ENCODE measurements at places on chromosomes 2 and 18.
A peak's percentile ranks its signal among the peaks of the same experiment; 100 is the strongest.

- no peak for DNase-seq
Observed at GRCh38 chr2:151569167-151569566, 159.5 kb downstream of the RIF1 start.

GRCh38 chr2:68351997-68352396 is 13.1 kb upstream of the PLEK start:
- no peak for DNase-seq

- DNase-seq, result peak; percentile 57
Observed at GRCh38 chr2:206158563-206159345, 490 bp downstream of the NDUFS1 start.

GRCh38 chr2:215540658-215541057 is 104.8 kb upstream of the FN1 start:
- no peak for DNase-seq

DNA sequence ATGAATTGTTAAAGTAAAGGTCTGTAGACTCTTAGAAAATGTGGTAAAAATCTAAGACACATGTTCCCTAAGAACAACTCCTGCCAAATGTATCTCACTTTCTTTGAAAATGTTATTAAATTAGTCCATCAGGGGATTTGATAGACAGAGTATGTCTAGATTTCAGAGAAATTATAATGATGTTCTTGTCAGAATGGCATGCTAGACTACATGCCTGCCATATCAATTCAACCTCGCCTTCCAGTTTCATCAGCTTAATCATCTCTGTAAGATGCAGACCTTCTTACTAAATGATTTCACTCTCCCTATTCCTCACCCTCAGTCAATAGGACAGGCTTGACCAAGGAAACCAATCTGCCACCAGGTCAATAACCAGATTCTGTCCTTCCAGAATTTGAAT is 368.4 kb downstream of the TXNL1 start:
- DNase-seq, result no peak

DNA sequence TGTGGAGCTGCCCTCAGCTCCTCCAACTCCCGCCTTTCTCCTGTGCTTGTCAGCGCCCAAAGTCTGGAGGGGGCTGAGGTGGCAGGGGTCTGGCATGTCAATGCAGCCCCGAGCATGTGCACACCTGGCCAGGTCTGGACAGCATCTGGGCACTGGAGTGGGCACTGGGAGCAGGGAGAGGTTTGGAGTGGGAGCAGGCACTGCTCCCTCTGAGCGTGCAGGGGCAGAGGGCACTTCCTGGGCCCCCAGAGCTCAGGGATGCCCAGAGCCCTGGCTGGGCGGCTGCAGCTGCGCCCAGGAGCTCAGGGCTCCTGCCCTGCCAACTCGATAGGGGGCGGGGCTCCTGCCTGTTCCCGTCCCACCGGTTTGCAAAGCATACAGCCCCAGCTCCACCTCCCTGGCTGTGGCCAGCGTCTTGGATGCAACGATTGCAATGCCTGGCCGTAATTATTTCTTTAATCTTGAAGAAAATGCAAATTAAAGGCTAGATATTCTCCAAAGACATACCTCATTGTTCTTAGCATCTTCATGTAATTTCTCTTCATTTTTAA is 57.4 kb upstream of the LDAH start:
- DNase-seq, result no peak

GRCh38 chr2:215746887-215747615 is 266.3 kb downstream of the MREG start:
- no peak for DNase-seq

DNA sequence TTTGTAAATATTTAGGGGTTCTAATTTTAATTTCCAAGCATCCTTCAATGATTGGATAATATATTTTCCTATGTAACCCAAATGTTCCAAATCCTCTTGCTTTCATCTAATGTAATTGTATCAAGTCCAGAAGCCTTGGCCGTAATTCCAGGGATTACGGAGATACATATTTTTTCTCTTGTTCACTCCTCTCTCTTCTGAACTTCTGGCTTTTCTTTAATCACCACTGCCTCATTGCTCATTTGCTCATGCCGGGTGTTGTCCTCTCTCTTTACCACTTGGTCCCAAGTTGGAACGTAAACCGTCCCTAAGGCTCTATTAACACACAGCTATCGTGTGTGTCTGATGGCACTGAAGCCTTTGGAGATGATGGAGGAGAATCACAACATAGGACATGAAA is 188.7 kb upstream of the COL3A1 start:
- peak; percentile 68 for DNase-seq

DNA sequence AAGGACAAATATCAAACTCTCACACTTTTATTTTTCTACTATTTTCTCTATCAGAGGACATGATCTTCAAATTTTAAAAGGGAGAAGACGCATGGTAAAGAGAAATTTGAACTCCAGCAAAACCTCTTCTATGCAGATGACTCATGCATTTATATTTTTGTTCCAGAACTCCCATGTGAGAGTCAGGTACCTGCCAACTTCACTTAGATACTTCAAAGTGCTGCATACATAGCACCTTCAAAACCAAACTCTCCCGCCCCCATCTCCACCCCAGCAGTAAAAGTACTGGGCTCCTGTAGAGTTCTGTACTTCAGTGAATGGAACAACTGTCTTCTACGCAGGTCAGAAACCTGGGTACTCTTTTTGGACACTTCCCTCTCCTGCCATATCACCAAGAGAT is 398.3 kb downstream of the TGIF1 start:
- DNase-seq, result no peak

GRCh38 chr2:6973895-6974545 is 56.8 kb downstream of the RNF144A start:
- DNase-seq, result no peak

GRCh38 chr2:24511894-24512293 is 20.8 kb downstream of the NCOA1 start:
- no peak for DNase-seq

- DNase-seq, result no peak
Observed at GRCh38 chr18:23194997-23195957, 60.0 kb downstream of the CABLES1 start.

DNA sequence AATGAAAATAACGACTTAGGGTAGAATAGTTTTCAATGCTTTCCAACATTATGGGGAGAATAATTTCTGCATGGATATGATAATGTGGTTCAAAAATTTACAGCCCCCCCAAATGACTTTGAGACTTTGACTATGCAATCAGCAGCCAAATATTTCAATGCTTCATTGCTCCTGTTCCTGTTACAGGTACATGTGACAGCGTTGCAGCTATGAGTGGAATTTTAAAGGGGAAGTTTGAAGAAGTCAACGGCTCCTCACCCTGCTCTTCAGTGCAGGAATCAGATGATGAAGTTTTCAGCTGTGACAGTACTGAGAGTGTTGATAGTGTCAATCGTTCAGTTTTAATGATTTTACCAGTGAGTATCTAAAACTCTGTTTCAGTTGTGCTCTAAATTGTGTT is 25.1 kb downstream of the CSRNP3 start:
- no peak for DNase-seq

DNA sequence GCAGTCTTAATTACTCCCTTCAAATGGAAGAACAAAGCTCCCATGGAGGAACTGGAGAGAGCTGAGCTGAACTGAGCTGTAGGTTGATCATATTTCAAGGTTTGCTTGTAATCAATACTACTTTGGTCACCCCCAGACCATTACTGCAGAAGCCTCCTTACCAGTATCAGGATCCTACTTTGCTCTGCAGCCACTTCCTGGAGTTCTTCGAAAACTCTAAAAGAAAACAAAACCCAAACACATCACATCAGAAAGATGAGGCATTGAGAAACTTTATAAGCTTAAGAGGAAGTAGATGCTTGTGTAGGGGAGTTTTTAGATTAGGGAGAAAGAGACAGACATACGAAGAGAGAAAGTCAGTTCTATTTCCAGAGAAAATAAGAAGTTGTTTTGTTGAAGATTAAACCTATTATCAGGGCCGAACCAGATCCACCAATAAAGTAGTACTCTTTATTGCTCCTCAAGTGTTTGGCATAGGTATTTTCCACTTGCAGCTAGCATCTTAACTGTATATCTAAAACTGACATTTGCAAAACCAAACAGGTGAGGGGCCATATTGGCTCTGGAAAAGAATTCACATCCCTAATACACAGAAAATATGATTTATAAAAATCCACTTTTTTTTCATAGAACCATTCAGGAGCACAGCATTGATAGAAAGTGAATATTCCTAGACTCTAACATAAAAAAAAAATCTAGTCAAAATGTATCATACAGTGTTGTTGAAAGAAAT is 166.9 kb upstream of the KLF7 start:
- peak; percentile 46 for DNase-seq

- DNase-seq, result peak; percentile 79
Observed at GRCh38 chr2:159091381-159091780, 122.9 kb downstream of the TANC1 start.

DNA sequence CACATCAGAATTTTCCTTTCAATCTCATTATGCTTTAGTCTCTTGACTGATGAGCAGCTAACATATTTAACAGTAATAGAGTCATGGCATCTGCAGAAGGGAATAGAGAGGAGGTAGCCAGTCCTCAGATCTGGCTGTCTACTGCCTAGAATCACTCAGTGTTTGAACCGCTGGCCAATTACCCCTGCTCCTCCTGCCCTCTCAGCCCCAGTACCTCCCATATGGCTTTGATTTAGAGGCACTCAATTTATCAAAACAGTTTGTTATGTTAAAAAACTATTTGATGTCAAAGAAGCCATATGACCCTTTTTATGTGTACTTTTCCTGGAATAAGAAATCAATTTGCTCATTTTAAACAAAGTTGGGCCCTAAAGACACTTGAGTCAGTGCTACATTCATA is 355.2 kb downstream of the CMPK2 start:
- no peak for DNase-seq

- DNase-seq, result no peak
Observed at GRCh38 chr2:19282305-19282704, 76.1 kb downstream of the OSR1 start.

- no peak for DNase-seq
Observed at GRCh38 chr18:49376046-49376445, 84.4 kb downstream of the DYM start.

- peak; percentile 76 for DNase-seq
Observed at GRCh38 chr2:200461846-200462710, 47.8 kb downstream of the KCTD18 start.

- no peak for DNase-seq
Observed at GRCh38 chr2:142270990-142271389, 140.2 kb upstream of the LRP1B start.

DNA sequence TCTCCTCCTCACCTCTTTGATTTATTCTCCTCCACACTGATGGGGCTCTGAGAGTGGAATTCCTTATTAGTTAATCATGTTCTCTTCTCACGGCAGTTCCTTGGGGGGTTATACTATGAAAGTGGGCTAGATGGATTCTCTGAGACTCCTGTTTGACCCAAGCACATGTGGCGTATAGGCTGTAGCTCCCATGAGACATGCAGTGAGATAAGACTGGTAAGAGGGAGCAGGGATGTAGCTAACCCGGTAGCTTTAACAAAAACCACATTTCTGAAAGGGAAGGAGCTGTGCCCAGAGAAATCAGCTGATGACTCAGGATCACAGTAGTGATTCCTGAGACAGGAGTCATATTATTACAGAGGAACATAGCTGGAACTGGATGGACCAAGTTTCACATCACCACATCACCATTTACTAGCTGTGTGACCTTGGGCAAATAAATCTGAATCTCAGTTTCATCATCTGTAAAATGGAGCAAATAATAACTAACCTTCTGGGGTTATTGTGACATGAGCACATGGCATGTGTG is 82.9 kb downstream of the CRIM1 start:
- DNase-seq, result peak; percentile 94

GRCh38 chr18:76528477-76529432 is 33.7 kb upstream of the ZNF516 start:
- peak; percentile 86 for DNase-seq

- no peak for DNase-seq
Observed at GRCh38 chr2:170680172-170680941, 34.8 kb upstream of the SP5 start.

DNA sequence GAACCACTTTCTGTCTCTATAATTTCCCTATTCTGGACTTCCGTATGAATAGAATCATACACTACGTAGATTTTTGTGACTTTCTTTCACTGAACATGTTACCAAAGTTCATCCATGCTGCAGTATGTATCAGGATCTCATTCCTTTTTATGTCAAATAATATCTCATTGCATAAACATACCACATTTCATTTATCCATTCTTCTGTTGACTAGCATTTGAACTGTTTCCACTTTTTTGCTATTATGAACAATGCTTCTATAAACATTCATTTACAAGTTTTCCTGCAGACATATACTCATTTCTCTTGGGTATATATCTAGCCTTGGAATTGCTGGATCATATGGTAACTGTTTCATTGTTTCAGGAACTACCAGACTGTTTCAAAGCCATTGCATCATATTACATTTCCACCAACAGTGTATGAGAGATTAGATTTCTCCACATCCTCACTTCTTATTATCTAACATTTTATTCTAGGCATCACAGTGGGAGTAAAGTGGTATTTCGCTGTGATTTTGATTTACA is 186.2 kb downstream of the DYM start:
- DNase-seq, result peak; percentile 58

DNA sequence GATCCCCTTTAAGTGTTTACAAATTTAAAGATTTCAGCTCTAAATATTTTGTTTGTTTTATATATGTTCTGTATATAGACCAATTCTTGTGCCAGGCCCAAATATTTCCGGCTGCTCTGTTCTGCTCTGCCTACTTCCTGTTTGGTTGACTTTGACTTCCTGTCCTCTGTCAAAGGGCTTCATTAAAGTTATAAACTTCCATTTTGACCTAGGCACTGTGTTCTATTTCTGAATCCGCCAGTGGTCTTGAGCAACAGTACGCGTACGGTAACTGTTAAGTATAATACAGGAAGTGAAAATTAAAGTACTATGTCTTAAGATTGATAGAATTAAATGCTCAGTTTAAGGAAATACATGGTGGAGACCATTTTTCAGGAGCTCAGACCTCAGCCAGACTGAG is 13.5 kb upstream of the REL start:
- DNase-seq, result no peak

GRCh38 chr2:100606726-100607343 is 44.0 kb downstream of the PDCL3 start:
- peak; percentile 29 for DNase-seq

- no peak for DNase-seq
Observed at GRCh38 chr2:102081606-102082005, 60.9 kb upstream of the IL1R1 start.

- DNase-seq, result no peak
Observed at GRCh38 chr18:62914871-62915392, 199.6 kb downstream of the PHLPP1 start.
